ENCODE measurements at places on chromosomes 13 and 19.

GRCh38 chr13:61648547-61648946, 232.9 kb upstream of the PCDH20 start:
- DNase-seq: no peak

DNA sequence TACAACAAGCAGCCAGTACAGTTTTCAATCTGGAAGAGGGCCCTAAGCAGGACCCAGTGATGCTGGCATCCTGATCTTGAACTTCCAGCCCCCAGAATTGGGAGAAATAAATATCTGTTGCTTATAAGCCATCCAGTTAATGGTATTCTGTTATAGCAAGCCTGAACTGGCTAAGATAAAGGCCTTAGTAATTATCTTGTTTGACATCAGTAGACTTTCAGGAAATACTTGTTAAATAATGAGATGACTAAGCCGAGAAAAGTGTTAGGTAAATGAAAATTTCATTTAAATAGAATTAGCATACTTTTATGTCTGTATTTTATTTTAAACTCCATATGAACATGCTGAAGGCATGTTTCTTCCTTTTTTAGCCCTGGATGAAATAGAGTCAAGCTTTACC, 188.2 kb downstream of the OLFM4 start:
- DNase-seq: no peak

DNA sequence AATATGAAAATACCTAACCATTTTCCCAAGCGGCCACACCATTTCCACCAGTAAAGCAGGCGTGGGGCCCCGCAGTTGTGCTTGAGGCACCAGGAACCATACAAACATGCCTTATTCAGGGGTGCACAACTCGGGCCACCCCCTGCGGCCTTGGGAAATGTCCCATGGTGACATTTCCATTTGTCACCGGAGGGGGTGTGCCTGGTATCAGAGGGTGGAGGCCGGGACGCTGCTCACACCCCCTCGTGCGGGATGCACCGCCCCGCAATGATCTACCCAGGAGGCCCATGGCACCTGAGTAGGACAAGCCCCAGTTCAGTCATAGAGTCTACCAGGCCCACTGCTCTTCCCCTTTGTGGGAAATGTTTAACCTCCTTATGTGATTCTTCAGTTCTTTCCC, 218.8 kb downstream of the TEX29 start:
- DNase-seq: no peak

GRCh38 chr19:33740811-33741396, 55.8 kb upstream of the KCTD15 start:
- DNase-seq: no peak

- DNase-seq: no peak
Measured at GRCh38 chr13:106234636-106235035, 300.8 kb downstream of the EFNB2 start.

All from hematopoietic multipotent progenitor cell treated with erythropoietin and hydrocortisone succinate and interleukin-3 and kit ligand, for 17 days (in vitro differentiated cells).